ENCODE measurements at places on chromosomes 12 and 14.

GRCh38 chr12:127107744-127108143 lies 1159.2 kb upstream of the TMEM132C start:
- no peak for DNase-seq

DNA sequence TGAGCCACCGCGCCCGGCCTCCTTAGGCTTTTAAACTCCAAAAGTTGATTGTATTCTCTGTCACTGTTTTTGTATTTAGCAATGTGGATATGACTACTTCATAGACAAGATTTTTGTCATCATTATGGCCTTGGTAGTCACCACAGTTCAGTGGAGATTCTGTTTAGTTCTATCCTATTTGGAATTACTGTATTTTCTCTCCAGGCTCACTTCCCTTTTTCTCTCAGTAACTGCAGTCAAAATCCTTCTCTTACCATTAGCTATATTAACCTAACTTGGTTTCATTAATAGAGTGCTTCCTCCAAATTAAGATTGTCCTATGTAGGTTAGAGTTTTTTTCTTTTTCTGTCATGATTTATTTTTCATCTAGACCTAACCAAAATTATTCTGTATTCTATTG lies 283.9 kb downstream of the TMTC2 start:
- DNase-seq: no peak

- no peak for DNase-seq
Observed at GRCh38 chr14:32313844-32314376, 15.2 kb upstream of the AKAP6 start.

DNA sequence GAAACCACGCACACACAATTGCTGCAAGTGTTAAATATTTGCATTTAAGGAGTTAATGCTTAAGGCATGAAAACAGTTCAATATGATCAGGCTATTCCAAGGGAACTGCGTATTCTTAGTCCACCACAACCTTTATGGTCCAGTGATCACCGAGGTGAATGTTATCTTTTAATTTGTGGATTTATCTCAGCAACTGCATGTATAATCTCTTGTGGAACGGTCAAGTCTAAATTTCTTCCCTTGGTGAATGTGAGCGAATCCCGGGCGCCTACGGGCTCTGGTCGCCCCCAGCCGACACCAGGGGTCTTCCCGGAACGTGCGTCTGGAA lies 999 bp upstream of the AK7 start:
- no peak for DNase-seq

DNA sequence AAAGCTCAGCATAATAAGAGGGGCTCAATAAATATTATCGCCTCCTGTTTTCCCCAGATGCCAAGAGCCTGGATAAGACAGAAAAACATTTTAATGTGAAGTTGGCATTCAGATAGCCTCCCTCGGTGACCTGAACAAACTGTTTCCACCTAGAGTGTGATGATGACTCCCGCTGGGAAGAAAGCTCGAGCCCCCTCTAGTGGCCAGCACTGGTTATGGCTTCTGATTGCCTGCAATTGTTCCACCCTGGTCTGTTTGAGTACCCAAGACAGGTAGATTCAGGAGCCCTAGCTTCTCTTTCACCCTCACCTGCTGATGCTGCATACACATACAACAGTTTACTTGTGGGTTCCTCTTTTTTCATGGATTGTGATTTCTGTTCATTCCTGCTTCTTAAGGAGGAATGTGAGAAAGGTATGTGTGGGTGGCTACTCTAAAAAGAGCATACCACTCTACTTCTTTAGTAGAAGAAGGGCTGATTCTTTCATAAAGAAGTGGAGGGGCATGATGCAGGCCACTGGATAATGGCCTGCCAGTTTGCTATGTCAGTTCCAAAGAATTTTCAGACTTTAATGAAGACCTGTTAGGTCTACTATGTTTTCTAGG lies 6.4 kb downstream of the ERG28 start:
- peak; percentile 81 for DNase-seq

- no peak for DNase-seq
Observed at GRCh38 chr12:24475337-24475736, 473.6 kb downstream of the BCAT1 start.

- no peak for DNase-seq
Observed at GRCh38 chr12:130367003-130367402, 29.3 kb downstream of the PIWIL1 start.

GRCh38 chr12:131671276-131671675 lies 39.6 kb upstream of the SFSWAP start:
- no peak for DNase-seq
